ENCODE measurements at places on chromosomes 4 and X. TPM values are rescaled to one million over a fixed set of nuclear protein-coding genes. Genes with fewer than 3 reads are reported as not detected.

Gene ASMT
- 0.61 TPM for polyA plus RNA-seq

Gene CLCN4
- 4.4 TPM for polyA plus RNA-seq

Gene LINC00632
- polyA plus RNA-seq, result 28.8 TPM

Gene SULT1E1
- polyA plus RNA-seq, result 311 TPM

Gene ADH6
- 19.6 TPM for polyA plus RNA-seq

Gene ZC4H2
- polyA plus RNA-seq, result 21.9 TPM

Gene HERC5
- polyA plus RNA-seq, result 5.8 TPM

DNA sequence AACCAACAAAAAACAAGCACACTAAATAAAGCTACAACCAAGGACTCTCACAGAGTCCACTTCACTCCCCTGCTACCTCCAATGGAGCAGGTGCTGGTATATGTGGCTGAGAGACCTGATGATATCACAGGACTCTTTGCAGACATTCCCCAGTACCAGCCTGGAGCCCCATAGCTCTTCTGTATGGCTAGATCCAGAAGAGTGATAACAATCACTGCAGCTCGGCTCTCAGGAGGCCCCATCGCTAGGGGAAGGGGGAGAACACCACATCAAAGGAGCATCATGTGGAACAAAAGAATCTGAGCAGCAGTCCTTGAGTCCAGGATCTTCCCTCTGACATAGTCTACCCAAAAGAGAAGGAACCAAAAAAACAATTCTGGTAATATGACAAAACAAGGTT, 237.1 kb upstream of the TLL1 start:
- no peak for DNase-seq
- no peaks in the 10 kb centered on the region for H3K4me1 ChIP-seq
- H3K4me3 ChIP-seq, result no peak overlapping the region
- H3K36me3 ChIP-seq, result no peaks in the 10 kb centered on the region
- H3K27me3 ChIP-seq, result no peaks in the 10 kb centered on the region

- H3K4me3 ChIP-seq, result no peak overlapping the region
- no peak overlapping the region for H3K27ac ChIP-seq
- DNase-seq, result no peak
- H3K36me3 ChIP-seq, result no peaks in the 10 kb centered on the region
- H3K4me1 ChIP-seq, result no peaks in the 10 kb centered on the region
Measured at GRCh38 chr4:177070533-177071058, 239.1 kb upstream of the NEIL3 start.

GRCh38 chr4:119138046-119138445, 2.4 kb downstream of the MYOZ2 start:
- DNase-seq, result no peak
- no peaks in the 10 kb centered on the region for H3K27me3 ChIP-seq
- no peaks in the 10 kb centered on the region for H3K4me1 ChIP-seq
- no peaks in the 10 kb centered on the region for H3K36me3 ChIP-seq
- no peak overlapping the region for H3K4me3 ChIP-seq

- no peak overlapping the region for H3K4me3 ChIP-seq
- H3K4me1 ChIP-seq, result no peaks in the 10 kb centered on the region
- DNase-seq, result no peak
- no peaks in the 10 kb centered on the region for H3K27me3 ChIP-seq
- H3K36me3 ChIP-seq, result no peaks in the 10 kb centered on the region
- H3K27ac ChIP-seq, result no peak overlapping the region
Measured at GRCh38 chr4:120215350-120215749, 148.7 kb upstream of the MAD2L1 start.

DNA sequence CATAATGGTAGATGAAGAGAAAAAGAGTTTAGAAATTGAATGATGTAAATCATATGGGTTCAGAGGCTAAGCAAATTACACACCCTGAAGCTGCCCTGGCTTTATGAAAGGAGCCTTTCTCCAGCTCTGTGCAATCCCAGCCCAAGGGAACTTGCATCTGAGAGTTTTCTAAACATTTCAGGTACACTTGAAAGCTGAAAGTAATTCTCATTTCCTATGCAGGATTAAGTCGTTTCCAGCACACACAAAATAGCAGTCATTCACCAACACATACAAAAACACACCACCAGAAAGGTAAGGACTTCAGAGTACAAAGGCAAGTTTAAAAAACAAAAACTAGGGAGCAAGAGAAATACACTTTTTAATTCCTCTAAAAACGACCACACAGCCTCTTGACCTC, 1.7 kb downstream of the PDGFC start:
- no peaks in the 10 kb centered on the region for H3K27me3 ChIP-seq
- DNase-seq, result no peak

- no peak overlapping the region for H3K27ac ChIP-seq
- no peaks in the 10 kb centered on the region for H3K27me3 ChIP-seq
- H3K4me3 ChIP-seq, result no peak overlapping the region
- DNase-seq, result no peak
- no peaks in the 10 kb centered on the region for H3K4me1 ChIP-seq
- no peaks in the 10 kb centered on the region for H3K36me3 ChIP-seq
Measured at GRCh38 chrX:124862301-124862700, 457.4 kb upstream of the TEX13C start.

- DNase-seq, result no peak
- no peak overlapping the region for H3K4me3 ChIP-seq
- H3K36me3 ChIP-seq, result no peaks in the 10 kb centered on the region
- no peaks in the 10 kb centered on the region for H3K27me3 ChIP-seq
Measured at GRCh38 chrX:132173647-132174046, 45.6 kb downstream of the RAP2C start.

- no peaks in the 10 kb centered on the region for H3K4me1 ChIP-seq
- no peaks in the 10 kb centered on the region for H3K36me3 ChIP-seq
- H3K27me3 ChIP-seq, result no peaks in the 10 kb centered on the region
- no peak overlapping the region for H3K27ac ChIP-seq
Measured at GRCh38 chrX:22395372-22395771, 122.7 kb downstream of the CBLL2 start.

DNA sequence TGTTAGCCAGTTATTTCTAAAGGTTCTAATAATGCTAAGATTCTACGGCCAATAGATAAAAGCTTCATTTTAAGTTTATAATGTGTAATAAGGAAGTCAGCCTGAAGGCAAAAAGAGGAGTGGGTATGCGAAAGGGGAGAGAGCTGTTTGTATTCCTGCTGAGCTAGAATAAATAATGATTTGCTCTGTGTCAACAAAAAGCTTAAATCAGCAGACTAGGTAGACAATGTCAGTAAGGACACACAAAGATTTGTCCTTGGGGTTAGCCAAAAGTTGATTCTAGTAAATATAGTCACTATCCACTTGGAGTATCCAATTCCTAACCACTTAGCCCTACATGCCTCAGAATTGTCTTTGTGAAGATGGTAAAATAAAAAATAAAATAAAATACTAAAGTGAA, 90.3 kb upstream of the GRIA3 start:
- H3K4me3 ChIP-seq, result no peak overlapping the region
- H3K36me3 ChIP-seq, result no peaks in the 10 kb centered on the region
- H3K27ac ChIP-seq, result no peak overlapping the region
- H3K27me3 ChIP-seq, result no peaks in the 10 kb centered on the region
- DNase-seq, result no peak
- H3K4me1 ChIP-seq, result no peaks in the 10 kb centered on the region

DNA sequence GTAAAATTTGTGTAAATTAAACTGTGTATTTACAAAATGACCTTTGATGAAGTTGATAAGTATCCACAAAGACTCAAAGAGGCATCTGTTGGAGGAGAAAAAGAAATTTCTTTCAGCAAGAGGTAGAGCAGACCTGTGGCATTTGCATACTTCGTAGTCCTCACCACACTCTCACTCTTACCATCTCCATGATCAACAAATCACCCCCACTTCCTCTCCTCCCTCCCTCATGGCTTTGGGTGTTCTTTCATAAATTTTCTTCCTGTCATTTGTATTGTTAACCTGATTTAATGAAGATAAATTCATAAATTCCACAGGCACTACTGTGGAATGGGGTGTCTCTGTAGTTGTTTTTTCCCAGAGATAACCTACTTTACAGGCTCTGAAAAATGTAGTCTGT, 366.5 kb downstream of the ZNF674 start:
- H3K36me3 ChIP-seq, result no peaks in the 10 kb centered on the region
- no peaks in the 10 kb centered on the region for H3K4me1 ChIP-seq
- H3K4me3 ChIP-seq, result no peak overlapping the region
- no peak overlapping the region for H3K27ac ChIP-seq

GRCh38 chr4:8368061-8368481, 72.5 kb downstream of the ACOX3 start:
- DNase-seq, result no peak
- no peaks in the 10 kb centered on the region for H3K36me3 ChIP-seq
- no peak overlapping the region for H3K27ac ChIP-seq
- no peaks in the 10 kb centered on the region for H3K27me3 ChIP-seq

GRCh38 chr4:169361756-169362155, 91.0 kb upstream of the SH3RF1 start:
- no peaks in the 10 kb centered on the region for H3K4me1 ChIP-seq
- DNase-seq, result peak; percentile 5
- no peaks in the 10 kb centered on the region for H3K36me3 ChIP-seq
- H3K27ac ChIP-seq, result no peak overlapping the region

- no peaks in the 10 kb centered on the region for H3K36me3 ChIP-seq
- H3K27me3 ChIP-seq, result no peaks in the 10 kb centered on the region
- no peak overlapping the region for H3K4me3 ChIP-seq
- H3K27ac ChIP-seq, result no peak overlapping the region
Measured at GRCh38 chr4:25437926-25438325, 60.9 kb downstream of the ANAPC4 start.

DNA sequence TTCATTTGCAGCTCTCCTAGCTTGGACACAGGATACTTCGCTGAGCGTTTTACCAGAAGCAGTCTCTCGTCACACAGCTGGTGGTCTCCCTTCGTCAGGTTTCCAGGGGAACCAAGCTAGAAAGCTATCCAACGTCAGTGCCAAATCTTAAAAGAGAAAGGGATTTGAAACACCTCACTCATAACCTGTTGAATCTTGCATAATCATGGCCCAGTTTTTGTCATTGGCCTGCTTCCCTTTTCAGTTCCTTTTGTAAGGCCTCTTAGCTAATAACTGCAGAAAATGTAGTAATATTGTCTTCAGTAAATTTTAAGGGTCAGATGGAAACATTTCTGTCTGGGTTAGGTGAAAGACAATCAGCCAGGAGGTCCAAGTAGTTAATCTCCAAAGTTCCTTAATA, 22.0 kb downstream of the RAB39B start:
- H3K27me3 ChIP-seq, result no peaks in the 10 kb centered on the region
- H3K4me3 ChIP-seq, result no peak overlapping the region
- H3K36me3 ChIP-seq, result no peaks in the 10 kb centered on the region
- peak overlapping the region; percentile 66 for H3K27ac ChIP-seq
- no peaks in the 10 kb centered on the region for H3K4me1 ChIP-seq
- DNase-seq, result no peak
